ENCODE measurements at places on chromosomes 4 and X.

DNA sequence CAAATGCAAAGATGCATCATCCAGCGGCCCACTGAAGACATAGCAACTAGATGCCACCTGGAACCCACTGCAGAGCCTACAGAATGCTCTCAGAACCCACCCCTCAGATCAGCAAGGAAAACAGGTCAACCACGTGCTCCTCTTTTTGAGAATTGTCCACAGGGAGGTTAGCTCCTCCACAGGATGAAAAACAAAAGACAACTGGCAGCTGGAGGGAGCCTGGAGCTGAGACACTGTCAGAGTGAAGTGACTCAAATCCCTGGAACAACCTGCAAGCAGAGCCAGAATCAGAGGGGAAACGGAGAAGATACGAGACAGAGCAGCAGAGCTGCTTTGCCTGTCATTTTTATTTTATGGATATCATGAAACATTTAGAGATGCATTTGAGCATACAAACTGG, 277.6 kb downstream of the GASK1B start:
- DNase-seq, result no peak

GRCh38 chr4:10097906-10098779, 18.5 kb downstream of the WDR1 start:
- no peak for DNase-seq

DNA sequence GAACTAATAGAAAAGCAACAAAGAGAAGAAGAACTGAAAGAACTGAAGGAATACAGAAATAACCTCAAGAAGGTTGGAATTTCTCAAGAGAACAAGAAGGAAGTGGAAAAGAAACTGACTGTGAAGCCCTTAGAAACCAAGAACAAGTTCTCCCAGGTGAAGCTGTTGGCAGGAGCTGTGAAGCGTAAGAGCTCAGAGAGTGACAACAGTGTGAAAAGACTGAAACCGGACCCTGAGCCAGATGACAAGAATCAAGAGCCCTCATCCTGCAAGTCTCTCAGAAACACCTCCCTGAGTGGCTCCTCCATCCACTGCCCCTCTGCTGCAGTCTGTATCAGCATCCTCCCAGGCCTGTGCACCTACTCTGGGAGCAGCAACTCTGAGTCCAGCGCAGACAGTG, 8.4 kb upstream of the FHDC1 start:
- no peak for DNase-seq

DNA sequence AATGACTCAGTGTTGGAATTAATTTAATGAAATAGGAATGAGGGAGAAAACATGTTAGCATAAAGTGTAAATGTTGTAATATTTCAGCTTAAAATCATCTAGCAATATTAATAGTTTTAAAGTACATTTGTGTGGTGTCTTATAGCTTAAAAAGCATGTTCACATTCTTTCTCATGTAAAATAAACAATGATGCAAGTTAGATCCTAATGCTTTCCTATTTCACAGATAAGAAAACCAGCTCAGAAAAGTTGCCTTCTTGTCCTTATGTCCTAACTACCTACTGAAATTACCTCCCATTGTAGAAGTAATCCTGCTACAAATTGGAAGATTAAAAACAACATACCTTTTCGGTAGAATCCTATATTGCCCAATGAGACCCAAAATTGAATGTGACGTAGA, 40.9 kb upstream of the PRDM8 start:
- no peak for DNase-seq

DNA sequence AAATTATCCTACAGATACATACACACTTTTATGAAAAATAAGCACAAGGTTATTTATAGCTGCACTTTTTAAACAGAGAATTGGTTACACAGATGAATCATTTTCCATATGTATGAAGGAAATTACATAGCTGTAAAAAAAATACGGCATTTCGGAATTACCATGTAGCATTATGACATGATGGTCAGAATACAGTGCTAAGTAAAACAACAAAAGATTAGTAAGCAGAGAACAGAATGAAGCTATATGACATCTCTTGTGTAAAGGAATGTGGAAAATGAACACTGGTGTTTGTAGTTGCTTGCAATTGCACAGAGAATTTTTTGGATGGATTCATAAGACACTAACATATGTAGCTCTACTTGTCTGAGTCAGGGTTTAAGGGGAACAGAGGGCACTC, 1222.0 kb upstream of the PRKX start:
- DNase-seq, result no peak

All from HS-27A (cell line).